Bronchial epithelial cell (primary cell): ENCODE measurements at places on chromosomes 6 and 20. TPM values are rescaled to one million over a fixed set of nuclear protein-coding genes. Genes with fewer than 3 reads are reported as not detected.

DNA sequence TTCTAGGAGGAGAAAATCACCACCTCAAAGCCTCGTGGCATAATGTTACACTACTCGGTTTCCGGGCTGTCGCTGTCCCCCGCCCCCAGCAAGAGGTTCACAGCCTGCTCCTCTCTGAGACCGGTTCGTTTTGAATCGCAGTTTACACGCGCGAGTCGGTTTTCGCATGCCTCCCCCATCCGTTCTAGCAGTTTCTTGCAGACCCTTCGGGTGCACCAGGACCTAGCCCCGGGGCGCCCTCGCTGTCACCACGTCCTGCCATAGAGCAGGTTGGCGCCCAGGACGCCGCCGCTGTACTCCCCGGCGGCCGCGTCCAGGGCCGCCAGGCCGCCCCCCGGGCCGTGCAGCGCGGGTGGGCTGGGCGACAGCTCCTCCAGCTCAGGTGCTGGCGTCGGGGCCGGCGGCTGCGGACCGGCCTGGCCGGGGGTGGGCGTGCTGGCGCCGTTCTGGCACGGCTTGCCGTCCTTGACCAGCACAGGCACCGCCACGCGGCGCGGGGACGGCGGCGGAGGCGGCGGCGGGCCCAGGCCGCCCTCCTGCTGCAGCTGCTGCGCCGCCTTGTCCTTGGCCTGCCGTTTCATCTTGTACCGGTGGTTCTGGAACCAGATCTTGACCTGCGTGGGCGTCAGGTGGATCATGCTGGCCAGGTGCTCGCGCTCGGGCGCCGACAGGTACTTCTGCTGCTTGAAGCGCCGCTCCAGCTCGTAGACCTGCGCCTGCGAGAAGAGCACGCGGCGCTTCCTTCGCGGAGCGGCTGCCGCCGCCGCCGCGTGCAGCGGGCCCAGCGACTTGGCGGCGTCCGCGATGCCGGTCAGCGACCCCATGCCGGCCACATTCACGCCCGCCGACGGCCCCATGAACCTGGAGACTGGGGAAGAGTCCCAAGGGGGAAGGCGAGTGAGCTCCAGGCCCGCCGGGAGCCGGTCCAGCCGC is 1.4 kb downstream of the NKX2-4 start:
- no peak for DNase-seq

GRCh38 chr20:49446808-49447207 is 35.7 kb downstream of the KCNB1 start:
- DNase-seq = no peak

- no peak for DNase-seq
These were observed 42.9 kb downstream of the GRM1 start for GRCh38 chr6:146071781-146072180.

- DNase-seq = no peak
These were observed 190.1 kb upstream of the SUPT3H start for GRCh38 chr6:45567879-45568278.

GRCh38 chr6:127907960-127908640 is 7.2 kb upstream of the THEMIS start:
- no peak for DNase-seq

DNA sequence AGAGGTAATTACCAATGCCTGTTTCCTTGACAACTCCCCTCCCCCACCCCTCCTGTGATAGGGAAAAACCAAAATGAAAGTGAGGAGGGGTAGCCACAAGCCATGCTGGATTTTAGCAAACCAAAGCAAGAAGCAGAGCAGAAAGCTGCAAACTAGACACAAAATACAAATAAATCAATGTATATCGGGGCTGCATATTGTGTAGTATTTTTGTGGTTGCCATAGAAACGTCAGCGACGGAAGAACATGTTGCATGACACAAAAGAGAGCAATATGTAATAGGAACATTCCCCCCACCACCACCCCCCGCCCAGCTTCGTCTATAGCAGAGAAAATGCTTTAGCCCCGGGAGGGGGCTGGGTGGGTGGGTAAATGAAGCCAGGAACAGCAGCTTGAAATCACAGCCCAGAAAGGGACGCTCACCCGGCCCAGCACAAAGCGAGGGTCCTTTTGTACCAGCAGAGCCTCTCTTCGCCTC is 548 bp downstream of the AGPAT4 start:
- peak; percentile 12 for DNase-seq

- DNase-seq = peak; percentile 37
These were observed 187.5 kb upstream of the PDE10A start for GRCh38 chr6:165850434-165851019.

DNA sequence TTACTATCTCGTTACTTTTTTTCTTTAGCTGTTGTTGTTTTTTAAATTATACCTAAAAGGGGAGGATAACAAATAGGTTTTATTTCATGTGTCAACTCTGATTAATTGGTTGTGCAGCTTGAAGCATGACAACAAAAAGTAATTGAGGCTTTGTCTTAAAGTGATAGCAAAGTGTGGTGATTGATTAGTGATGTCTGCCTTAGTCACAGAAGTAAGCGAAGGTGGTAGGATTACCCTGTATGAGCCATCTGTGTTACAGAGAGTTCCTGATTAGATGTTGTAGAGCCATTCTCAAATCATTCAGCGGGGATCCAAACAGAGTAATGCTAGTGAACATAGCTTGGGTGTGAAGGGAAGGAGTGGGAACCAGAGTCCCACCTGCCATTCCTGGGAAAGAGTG is 14.4 kb upstream of the MRPS10 start:
- DNase-seq = peak; percentile 44

DNA sequence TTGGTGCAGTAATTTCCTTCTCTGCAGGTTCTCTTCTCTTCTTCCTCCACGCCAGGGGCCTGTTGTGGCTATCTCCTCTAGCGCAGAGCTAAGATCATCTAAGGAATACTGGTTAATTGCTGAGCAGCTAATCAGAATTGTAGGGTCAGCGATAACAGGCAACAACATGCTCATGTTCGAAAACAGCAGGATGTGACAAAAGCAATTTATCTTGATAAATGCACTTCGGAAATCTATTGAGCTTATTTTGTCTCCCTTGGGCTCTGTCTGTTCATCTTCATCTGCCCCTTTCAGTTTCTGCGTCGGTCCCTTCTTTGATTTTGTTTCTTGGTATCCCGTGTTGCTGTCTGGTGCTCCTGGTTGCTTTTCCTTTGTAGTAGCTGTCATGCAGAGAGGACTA is 67.3 kb upstream of the MAP3K7 start:
- no peak for DNase-seq

DNA sequence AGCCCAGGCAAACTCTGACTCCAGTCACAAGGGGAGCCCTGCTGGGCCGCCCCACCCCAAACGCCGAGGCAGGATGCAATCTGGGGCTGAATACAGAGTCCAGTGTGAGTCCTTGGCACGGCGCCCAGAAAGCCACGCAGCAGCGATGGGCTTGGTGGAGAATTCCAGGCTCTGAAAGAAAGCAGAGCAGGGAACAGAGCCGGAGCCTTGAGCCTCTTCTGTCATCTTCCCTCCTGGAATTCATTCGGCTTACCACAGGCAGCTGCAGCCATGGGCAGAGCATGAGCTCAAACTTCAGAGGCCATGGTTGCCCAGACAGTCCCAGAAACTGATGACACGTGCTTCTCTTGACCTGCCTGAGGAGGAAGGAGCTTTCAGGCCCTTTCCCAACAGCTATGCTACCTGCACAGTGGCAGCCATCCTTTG is 441.1 kb upstream of the JARID2 start:
- DNase-seq = peak; percentile 20

- peak; percentile 40 for DNase-seq
These were observed at the start of gene ARID1B for GRCh38 chr6:156776840-156777576. ARID1B (plus strand) TSS chr6:156777378; CDS start chr6:156777681, 303 bp downstream.

GRCh38 chr6:44800171-44800783 is 412.8 kb downstream of the CDC5L start:
- peak; percentile 54 for DNase-seq

- DNase-seq = peak; percentile 31
These were observed 17.5 kb upstream of the ZSCAN9 start for GRCh38 chr6:28207510-28208110.

GRCh38 chr20:49887251-49888211 is 27.8 kb downstream of the SPATA2 start:
- DNase-seq = no peak

GRCh38 chr6:24194978-24195700 is 69.1 kb downstream of the NRSN1 start:
- DNase-seq = no peak

DNA sequence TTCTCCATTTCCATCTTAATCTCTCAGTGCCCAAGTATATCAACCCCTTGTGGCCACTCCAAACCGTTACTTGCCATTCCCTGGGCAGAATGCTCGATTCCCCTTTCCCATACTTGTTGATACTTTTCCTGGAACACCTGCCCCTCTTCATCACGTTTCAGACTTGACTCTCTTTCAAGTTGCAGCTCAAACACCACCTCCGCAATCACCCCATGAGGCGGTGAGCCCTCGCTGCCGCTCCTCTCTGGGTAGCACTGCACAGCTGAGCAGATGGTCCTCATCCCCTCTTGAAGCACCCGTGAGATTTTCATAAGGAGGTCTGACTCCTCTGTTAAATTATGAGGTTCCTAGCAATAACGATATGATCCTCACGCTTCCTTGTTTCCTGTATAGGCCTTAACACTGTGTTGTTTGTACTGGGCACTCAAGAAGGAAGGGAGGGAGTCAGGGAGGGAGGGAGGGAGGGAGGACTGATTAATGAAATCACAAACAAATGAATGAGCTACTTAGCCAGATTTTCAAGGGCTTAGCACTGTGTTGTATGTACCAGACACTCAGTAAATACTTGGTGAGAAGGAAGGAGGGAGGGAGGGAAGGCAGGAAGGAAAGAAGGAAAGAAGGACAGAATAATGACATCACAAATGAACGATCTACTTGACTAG is 8.0 kb upstream of the UQCC2 start:
- peak; percentile 41 for DNase-seq

DNA sequence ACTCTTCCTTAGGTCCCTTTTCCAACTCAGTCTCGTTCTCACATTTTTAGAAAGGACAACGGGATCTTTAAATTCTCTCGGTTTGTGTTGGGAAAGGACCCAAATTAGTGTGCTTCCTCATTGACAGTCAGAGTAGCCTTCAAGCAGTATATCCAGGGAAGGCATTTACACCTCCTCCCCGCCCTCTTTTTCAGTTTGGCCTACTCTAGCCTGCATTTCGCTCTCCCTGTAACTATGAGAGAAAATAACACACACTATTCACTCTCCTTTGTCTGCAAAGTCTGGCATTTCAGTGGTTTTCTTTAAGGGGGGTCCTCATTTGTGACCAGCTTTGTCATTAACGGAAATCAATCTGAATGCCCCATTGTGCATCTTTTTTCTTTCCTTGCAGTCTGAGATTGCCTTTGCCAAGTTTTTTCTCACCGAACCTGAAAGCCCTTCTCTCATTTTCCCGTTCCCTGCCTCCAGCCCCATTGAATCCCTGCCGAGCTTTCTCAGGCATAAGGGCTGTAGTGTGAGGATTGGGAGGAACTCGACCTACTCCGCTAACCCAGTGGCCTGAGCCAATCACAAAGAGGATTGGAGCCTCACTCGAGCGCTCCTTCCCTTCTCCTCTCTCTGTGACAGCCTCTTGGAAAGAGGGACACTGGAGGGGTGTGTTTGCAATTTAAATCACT is 393 bp upstream of the FABP7 start:
- no peak for DNase-seq

IRF4 gene
- not detected in 2 replicates for total RNA-seq

ISM1 gene
- total RNA-seq = not detected in 2 replicates

FAM184A gene
- total RNA-seq = under 0.01 and 0.26 TPM in 2 replicates

CST3 gene
- 82.7 and 124 TPM in 2 replicates for total RNA-seq

CST8 gene
- not detected in 2 replicates for total RNA-seq

OR2J3 gene
- total RNA-seq = not detected in 2 replicates

SLC44A4 gene
- total RNA-seq = 1.8 and 10.5 TPM in 2 replicates

SLC23A2 gene
- total RNA-seq = 6.8 and 7.6 TPM in 2 replicates
